ENCODE measurements at places on chromosomes 16 and 17.

DNA sequence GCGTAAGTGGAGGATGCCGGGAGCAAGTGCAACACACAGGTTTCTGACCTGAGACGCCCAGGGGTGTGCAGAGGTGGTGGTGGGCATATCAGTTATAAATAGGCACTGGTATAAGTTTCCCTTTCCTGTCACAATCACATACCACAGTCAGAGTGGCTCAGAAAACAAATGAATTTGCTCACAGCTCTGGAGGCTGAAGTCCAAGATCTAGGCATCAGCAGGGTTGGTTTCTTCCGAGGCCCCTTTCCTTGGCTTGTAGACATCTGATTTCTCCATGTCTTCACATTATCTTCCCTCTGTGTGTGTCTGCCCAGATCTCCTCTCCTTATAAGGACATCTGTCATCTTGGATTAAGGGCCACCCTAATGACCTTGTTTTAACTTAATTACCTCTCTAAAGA lies 250.5 kb upstream of the TNRC6C start:
- DNase-seq: no peak

- no peak for DNase-seq
These were observed 105.1 kb upstream of the SDK2 start for GRCh38 chr17:73749337-73749823.

GRCh38 chr16:85431431-85432124 lies 181.5 kb upstream of the GSE1 start:
- no peak for DNase-seq

GRCh38 chr17:36721560-36722120 lies 120.3 kb downstream of the MRM1 start:
- no peak for DNase-seq

- no peak for DNase-seq
These were observed 25.3 kb downstream of the BFAR start for GRCh38 chr16:14658063-14658462.

DNA sequence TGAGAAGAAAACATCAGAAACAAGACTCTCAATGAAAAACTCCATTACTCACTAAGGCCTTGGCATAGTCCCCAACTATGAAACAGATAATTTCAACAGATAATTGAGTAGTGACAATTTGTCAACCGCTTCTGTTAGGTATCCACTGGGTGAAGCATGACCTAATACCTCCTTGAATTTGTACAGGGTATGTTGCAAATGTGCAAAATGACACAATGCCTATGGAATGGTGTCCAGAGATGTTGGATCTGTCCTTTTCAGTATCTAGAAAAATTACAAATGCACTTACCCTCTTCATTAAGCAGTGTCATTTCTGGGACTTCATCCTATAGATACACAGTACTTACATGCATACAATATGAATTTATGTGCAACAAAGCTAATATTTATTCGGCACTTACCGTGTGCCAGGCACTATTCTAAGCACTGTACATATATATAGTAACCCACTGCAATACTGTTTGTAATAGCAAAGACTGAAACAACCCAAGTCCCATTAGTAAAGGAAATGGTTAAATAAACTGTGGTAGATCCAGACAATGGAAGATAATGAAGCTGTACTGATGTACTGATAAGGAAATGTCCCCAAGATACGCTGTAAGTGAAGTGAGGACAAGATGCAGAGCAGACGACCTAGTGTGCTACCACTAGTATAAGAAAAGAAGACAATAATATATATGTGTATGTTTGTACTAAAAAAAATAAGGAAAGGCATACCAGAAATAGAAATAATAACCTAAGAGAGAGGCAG lies 21.4 kb upstream of the SLC6A4 start:
- DNase-seq: no peak

DNA sequence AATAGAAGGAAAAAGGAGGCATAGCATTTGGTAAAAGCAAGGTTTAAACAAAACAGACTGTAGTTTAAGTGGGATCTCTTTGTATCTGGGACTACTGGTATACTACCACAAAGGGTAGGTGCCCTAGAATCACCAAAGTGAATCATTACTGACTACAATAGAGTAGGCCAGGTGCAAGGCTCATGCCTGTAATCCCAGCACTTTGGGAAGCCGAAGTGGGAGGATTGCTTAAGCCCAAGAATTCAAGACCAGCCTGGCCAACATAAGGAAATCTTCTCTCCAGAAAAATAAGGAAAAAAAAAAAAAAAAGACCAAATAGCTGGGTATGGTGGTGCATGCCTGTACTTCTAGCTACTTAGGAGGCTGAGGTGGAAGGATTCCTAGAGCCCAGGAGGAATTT lies 60.8 kb upstream of the CORO6 start:
- no peak for DNase-seq

DNA sequence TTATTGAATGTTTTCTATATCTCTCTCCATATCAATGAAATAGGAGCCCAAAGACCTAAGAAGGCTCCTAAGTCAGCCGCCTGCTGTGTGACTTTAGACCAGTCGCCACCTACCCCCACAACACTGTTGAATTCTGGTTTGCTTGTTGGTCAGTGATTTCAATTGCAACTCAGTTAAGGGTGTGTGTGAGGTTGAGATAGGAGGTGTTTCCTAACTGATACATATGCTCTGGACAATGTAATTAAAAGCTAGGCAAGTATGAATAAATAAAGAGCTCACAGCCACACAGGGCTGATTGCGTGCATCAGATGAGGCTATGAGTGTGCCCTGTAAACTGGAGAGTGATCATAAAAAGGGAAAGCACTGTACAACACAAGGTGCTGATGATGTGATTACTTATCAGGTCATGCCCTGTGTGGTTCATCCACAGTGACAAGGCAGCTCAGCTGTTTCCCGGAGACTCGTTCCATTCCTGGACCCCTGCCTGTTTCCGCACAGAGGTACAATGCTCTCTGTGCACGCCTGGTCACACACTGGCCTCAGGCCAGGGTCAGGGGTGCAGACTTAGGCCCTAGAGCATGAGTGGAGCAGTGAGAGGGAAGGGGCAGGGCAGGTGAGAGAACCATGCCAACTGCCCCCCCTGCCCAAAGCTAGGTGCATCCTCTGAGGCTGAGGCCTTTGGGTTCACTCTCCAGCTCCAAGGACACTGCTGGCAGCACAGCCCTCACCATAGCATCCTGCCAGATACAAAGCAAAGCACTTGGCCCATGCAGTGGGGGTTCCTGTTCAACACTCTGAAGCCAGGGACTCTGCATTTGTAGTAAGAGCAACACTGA lies 3.3 kb upstream of the KRT35 start:
- DNase-seq: no peak

GRCh38 chr17:82021107-82021899 lies 1.4 kb downstream of the CENPX start:
- peak; percentile 73 for DNase-seq

DNA sequence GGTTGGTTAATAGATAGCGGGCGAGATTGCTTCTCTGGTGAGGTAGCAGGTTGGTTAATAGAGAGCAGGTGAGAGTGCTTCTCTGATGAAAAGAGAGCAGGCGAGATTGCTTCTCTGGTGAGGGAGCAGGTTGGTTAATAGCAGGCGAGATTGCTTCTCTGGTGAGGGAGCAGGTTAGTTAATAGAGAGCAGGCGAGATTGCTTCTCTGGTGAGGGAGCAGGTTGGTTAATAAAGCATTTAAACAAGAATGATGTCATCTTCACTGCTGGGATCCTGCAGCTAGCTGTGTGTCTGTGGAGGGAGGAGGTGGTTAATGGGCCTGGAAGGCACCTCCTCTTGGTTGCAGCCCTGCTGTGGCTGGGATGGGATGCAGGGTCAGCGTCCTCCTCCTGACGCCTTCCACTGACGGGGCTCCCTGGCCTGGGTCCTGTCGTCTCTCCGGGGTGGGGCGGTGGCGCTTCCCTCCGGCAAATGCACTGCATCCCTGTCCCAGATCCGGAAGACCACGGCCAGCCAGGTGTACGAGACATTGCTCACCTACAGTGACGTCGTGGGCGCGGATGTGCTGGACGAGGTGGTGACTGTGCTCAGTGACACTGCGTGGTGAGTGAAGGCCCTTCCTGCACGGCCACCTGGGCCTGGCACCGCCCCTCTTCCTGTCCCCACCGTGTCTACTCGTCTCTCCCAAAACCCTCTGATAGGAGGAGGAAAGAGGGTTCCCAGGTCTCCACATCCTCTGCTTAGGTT lies 99.2 kb upstream of the ZNF750 start:
- DNase-seq: no peak

GRCh38 chr16:89149386-89149785 lies 22.2 kb upstream of the CDH15 start:
- DNase-seq: no peak

- DNase-seq: peak; percentile 53
These were observed 14.3 kb upstream of the DYNLRB2 start for GRCh38 chr16:80526418-80527061.

DNA sequence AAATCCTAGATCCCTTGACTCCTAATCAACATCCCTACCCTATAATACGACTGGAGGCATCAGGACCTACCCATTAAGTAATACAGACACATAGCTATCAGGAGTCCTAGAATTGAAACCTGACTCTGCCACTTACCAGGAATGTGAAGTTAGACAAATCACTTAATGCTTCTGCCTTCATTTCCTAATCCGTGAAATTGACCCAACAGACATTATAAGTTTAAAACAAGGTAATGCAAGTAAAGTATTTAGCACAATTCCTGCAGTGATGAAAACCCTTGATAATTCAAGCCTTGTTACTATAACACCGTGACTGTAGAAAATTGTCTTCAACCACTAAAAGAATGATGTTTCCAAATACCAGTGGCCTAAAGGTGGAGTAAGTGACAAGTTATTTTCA lies 150.2 kb downstream of the KCNJ2 start:
- DNase-seq: no peak

DNA sequence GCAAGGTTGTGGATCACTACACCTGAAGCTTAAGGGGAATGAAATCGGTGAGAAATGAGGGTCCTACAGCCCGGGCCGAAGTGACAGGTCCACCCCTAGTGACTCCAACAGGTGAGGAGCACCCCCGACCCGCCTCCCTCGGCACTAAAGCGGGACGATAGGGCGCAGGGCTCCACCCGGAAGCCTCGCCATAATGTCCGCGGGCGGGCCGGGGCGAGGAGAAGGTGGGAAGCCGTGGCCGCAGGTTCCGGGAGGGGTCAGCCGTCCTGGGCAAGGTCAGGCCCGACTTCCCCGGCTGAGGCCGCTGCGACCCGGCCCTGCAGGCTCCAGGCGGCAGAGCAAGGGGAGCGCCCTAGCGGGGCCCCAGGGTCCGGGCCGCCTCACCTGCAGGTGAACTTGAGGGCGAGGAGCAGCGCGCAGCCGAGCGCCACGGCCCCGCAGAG lies 543 bp downstream of the TXNDC11 start:
- peak; percentile 61 for DNase-seq

DNA sequence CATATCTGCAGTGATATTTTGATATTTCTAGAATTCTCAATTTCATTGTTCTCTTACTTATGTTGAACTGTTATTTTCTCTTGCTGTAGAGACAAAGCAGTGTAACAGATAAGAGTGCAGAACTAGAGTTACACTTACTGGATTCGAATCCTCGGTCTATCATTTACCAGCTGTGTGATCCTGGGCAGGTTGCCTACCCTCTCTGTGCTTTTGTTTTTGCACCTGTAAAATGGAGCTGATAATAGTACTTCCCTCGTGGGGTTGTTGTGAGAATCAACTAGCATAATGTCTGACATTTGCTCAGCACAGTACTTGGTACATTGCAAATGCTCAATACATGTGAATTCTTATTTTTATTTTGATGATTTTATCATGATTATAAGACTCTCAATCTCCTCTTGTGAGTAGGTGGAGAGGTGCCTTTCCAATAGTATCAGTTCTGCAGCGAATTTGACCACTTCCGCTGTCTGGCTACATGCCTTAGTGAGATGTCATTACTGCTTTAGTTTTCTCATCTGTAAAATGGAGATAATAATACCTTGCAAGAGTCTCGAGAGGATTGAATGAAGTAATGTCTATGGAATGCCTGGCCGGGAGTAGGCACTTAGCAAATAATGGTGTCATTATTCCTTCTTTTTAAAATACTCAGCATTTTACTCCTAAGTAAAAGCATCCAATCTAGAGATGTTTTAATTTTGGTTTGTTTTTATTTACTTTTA lies 312.2 kb upstream of the MAF start:
- peak; percentile 72 for DNase-seq

GRCh38 chr16:2675714-2676113 lies 6.6 kb upstream of the KCTD5 start:
- no peak for DNase-seq

DNA sequence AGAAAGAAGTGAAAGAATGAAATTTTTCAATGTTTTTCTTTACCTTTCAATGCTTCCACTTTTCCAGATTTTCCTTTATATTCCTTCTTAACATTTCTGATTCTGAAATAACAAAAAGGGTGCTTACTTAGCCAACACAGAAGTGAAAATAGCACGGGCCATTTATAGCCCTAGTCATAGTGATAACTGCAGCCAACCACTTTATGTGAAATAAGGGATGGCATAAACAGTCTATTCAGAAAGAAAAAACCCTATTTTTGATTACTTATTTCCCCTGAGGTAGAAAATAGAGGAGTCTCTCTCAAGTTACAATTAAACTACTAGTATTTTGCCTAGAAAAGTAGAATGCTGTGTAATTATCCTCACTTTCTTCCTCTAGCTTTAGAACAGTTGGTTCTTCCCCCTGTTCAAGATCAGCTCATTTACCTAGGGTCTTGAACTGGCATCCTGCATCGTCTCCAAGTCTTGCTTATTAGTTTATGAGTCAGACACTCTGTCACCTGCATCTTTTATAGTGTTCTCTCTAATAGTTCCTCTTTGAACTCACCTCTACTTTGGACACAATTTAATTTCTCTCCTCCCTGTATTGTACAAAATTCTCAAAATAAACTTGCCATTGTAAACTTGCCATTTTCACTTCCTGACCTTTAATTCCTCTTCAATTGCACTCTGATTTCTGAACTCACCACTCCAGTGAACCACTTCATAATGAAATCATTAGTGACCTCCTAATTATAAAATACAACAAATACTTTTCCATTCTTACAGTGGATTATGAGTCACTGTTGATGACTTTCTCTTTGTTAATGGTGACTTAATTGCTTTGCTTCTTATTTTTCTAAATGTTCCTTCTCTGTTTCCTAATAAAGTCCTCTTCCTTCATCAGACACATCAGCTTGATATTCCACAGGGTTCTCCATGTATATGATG lies 23.6 kb downstream of the ABCA6 start:
- no peak for DNase-seq

DNA sequence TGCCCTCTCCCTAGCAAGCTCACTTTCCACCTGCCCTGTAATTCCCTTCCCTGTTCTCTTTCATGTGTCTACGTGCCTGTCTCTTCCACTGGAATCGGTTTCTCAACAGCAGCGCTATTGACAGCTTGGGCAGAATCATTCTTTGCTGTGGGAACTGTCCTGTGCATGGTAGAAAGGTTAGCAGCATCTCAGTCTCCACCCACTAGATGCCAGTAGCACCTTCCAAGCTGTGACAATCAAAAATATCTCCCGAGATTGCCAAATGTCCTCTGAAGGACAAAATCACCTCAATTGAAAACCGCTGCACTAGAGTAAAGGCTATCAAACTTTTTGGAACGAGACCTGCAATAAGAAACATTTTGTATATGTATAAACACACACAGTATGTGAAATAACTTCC lies 41.6 kb upstream of the KSR1 start:
- no peak for DNase-seq

GRCh38 chr17:78526231-78527025 lies 50.8 kb downstream of the DNAH17 start:
- no peak for DNase-seq

Measured in urothelium cell line (cell line).